Urinary bladder (tissue), 4 donors: ENCODE measurements at places on chromosomes 4 and X. TPM values are rescaled to one million over a fixed set of nuclear protein-coding genes. Genes with fewer than 3 reads are reported as not detected.

The POF1B gene
- total RNA-seq, result 23.4 TPM

The FGFBP1 gene
- not detected for total RNA-seq

The PNCK gene
- total RNA-seq, result 10.3 TPM

The LINC00632 gene
- total RNA-seq, result 173 TPM

The CLTRN gene
- 0.90 TPM for total RNA-seq

The COQ2 gene
- total RNA-seq, result 14.7 TPM

The P2RY4 gene
- 0.74 TPM for total RNA-seq

The UGT2A1 gene
- total RNA-seq, result not detected

The CCNA2 gene
- total RNA-seq, result 34.3 TPM

The TMPRSS11A gene
- not detected for total RNA-seq

The SMIM31 gene
- 0.42 TPM for total RNA-seq

The CT45A7 gene
- not detected for total RNA-seq

The SPANXC gene
- total RNA-seq, result not detected

The PPBP gene
- 6.5 TPM for total RNA-seq

The XG gene
- total RNA-seq, result 0.58 TPM

The ARX gene
- total RNA-seq, result not detected

The EFNB1 gene
- total RNA-seq, result 30.5 TPM

The FDCSP gene
- 1.7 TPM for total RNA-seq

GRCh38 chr4:164221631-164222030, 532.3 kb upstream of the SMIM31 start:
- no peak for DNase-seq

DNA sequence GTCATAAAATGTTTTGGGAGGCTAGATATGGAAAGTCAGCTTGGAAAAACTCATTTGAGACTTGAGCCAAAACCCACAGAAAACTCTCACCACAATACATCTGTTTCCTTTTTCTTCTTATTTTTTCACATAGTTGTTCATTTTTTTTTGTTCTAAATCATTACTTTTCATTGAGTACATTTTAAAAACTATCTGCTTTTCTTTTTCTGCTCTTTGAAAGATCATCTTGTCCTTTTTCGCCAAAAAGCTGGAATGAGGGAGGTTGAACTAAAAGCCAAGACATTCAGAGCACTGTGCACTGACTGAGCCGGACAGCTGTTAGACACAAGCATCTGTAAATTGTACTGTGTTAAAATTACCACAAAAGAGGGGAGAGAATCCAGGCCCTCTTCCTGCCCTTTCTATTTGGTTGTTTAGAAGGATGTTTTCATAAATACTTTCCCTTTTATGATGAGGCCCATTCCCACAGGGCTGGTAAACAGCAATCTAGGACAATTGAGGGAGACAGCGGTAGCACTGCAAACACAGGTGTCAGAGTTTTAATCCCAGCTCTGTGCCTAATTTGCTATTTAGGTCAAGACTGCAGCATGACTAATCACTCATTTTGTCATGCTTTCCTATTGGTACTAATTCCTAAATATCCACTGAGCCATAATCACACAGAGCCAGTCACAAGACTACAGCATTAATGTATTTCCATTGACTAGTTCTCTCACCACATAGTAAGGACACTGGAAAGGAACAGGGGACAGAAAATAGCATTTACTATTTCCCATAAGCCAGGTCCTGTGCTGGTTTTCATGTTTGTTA, 7.3 kb upstream of the RNF150 start:
- DNase-seq, result no peak

- DNase-seq, result no peak
Observed at GRCh38 chrX:33014949-33015348, 196.4 kb downstream of the DMD start.

GRCh38 chr4:30744957-30745640, 24.9 kb downstream of the PCDH7 start:
- DNase-seq, result no peak

DNA sequence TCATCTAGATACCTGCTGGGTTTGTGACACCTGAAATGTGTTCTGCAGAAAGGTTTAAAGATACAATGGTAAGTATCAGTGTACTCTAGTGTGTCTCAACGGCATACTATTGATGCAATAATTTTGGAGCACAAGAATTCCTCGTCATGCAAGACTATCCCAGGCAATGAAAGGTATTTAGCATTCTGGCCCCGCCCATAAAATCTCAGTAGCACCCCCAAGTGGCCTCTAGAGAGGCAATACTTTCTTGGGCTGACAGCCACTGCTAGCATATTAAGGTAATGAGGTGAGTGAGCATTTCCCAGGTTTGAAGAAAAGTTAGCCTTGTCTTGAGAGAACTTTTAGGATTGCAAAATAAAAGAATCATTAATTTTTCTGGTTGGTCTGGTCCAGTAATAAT, 24.0 kb downstream of the TAB3 start:
- no peak for DNase-seq

DNA sequence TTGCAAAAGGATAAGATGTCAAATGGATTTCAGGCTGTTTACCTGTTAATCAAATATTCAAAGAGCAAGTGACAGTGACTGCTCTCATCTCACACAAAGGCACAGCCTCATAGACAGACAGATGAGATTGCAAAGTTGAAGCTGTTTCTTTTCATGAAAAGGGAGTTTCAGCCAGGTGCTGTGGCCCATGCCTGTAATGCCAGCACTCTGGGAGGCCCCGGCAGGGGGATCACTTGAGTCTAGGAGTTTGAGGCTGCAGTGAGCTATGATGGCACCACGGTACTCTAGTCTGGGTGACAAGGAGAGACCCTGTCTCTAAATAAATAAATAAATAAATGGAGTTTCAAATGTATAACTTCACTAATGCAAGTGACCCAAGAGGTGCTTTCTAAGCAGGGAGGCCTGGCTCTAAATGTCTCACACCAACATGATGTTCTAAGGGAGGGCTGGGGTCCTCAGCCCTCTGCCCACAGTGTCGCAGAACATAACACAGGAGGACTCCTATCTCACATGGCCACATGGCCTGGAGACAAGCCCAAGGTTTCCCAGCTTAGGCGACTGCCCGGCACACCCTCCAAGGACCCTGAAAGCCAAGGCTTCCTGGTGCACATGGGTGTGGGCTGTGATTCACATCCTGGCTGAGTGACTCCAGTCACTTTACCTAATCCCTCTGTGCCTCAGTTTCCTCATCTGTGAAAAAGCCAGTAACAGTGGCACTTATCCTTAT, 26.8 kb downstream of the PPP2R2C start:
- no peak for DNase-seq

GRCh38 chr4:53026233-53026632, 164.1 kb downstream of the RASL11B start:
- DNase-seq, result no peak

- no peak for DNase-seq
Observed at GRCh38 chrX:40105835-40106675, 8.3 kb upstream of the BCOR start.

DNA sequence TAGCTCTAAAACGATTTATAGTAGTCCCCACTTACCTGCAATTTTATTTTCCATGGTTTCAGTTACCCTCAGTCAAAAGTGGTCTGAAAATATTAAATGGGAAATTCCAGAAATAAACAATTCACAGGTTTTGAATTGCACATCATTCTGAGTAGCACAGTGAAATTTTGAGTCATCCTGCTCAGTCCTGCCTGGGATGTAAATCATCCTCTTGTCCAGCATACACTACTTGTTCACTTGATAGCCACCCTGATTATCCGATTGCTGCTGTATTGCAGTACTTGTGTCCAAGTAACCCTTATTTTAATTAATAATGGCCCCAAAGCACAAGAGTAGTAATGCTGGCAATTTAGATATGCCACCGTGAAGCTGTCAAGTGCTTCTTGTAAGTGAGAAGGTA, 23.5 kb upstream of the BDH2 start:
- no peak for DNase-seq

GRCh38 chr4:94995684-94996394, 238.1 kb downstream of the BMPR1B start:
- DNase-seq, result no peak

- no peak for DNase-seq
Observed at GRCh38 chrX:3713225-3713936, at the start of gene PRKX. Gene PRKX (minus strand): TSS chrX:3713649. CDS start chrX:3713253, 396 bp downstream.

- no peak for DNase-seq
Observed at GRCh38 chr4:169626331-169627282, 6.2 kb downstream of the CLCN3 start.

- no peak for DNase-seq
Observed at GRCh38 chr4:158268553-158268952, 58.3 kb downstream of the TMEM144 start.

DNA sequence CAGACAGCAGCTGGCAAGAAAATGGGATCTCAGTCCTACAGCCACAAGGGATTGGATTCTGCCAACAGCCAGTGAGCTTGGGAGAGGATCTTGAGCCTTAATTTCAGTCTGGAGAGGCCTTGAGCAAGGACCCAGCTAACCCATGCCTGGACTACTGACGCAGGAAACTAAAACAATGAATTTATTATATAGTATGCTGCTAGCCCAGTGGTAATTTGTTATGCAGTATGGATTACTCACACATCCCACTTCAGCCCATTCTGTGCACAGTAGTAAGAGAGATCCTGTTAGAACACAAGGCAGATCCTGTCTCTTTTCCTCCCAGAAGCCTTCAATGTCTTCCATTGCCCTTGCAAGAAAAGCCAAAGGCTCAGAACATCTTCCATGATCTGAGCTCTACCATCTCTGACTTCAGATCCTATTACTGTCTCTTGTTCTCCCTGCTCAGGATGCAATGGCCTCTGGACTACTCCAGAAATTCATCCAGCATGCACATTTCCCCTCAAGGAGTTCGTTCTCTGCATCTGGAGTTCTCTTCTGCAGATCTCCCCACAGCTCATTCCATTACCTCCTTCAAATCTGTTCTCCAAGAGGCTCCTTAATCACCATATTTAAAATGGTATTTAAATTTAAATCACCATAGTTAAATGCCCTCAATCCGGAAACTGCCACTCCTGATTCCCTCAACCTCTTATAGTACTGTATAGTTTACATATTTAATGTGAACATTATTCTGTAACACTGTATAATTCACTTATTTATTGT, 27.6 kb downstream of the SMIM20 start:
- DNase-seq, result no peak

DNA sequence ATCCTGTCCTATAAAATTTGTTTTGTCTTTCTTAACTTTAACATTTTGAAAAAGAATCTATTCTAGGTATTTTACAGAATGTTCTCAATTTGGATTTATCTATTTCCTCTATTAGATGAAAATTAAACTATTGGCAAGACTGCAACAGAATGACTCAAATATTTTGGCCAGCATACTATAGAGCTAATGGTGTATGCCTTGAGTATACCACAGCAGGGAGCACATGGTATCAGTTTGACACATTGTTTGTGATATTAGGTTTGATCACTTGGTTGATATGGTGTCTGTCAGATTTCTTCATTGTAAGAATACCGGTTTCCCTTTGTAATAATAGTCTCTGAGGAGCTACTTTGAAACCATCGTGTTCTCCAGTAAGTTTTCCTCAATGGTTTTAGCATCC, 87.8 kb upstream of the NPNT start:
- no peak for DNase-seq

DNA sequence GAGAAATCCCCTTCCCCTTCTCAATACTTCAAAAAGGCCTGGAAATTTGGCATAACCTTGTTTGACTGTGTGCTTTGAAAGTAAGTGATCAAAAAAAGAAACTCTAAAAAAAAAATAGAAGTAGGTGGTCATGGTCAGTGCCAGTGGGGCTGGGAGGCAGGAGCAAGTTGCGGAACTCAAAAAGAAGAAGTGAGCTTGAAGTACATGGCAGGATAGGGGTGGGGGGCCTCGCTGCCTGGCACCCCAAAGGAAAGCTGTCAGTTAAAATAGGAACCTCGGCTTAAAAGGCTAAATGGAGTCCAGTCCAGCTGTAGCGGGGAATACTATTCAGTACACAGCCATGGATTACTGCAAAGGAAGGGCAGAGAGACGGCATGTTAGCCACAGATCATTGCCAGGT, 12.2 kb upstream of the NKRF start:
- no peak for DNase-seq

GRCh38 chrX:123822965-123823364, 36.9 kb upstream of the XIAP start:
- DNase-seq, result no peak

GRCh38 chr4:175930471-175930870, 118.4 kb upstream of the GPM6A start:
- DNase-seq, result no peak

DNA sequence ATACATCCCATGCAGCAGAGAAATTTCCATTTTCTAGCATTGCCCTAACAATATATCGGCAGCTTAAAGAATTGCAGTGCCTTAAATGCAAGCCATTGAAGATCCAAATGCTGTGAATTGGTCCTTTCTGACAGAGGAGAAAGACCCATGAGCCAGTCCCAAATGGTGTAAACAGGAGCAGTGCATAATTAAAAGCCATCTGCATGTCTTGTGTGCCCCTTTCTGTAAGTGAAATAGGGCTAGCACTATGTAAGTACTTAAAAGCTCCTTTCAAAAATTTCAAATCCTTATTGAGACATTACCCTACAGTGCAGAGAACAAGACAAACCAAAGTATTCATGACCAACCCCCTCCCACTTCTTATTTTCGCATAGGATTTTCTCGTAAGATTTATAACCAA, 108.7 kb upstream of the LCORL start:
- DNase-seq, result no peak

DNA sequence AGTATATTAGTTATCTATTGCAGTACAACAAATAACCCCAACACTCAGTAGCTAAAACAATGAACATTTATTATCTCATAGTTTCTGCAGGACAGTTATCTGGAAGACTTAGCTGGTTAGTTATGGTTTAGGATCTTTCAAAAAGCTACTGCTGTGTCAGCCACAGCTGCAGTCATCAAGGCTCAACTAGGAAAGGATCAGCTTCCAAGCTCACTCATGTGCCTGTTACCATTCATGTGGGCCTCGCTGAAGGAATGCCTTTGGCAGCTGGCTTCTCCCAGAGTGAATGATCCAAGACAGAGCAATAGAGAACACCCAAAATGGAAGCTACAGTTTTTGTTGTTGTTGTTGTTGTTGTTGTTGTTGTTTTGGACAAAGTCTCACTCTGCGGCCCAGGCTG, 13.5 kb upstream of the PRSS48 start:
- DNase-seq, result no peak

GRCh38 chrX:118538386-118538785, 42.8 kb downstream of the DOCK11 start:
- no peak for DNase-seq

GRCh38 chr4:173538148-173538908, 8.3 kb upstream of the HAND2 start:
- DNase-seq, result no peak

- DNase-seq, result no peak
Observed at GRCh38 chr4:186189656-186190055, 1.7 kb upstream of the CYP4V2 start.

GRCh38 chr4:44056721-44057151, 391.9 kb downstream of the KCTD8 start:
- peak; percentile 17 for DNase-seq

DNA sequence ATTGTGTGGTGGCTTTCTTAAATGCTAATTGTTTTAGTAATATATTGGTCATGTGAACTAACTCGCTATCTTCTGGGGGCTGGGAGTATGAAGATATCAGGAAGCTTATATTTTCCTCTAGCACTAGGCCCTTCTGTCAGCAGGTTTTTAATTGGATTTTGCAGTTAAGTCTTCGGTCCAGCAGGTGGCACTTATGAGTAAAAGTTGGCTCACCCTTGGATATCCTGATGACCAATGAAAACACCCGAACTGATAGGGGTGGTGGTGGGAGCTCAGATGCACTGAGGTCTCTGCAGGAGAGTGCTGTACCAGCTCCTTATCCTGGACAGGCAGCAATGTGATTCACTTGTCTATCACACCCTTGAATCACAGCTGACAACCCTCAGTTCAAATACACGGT, 1365.8 kb upstream of the DIAPH2 start:
- no peak for DNase-seq

- no peak for DNase-seq
Observed at GRCh38 chrX:19127649-19128168, 5.4 kb upstream of the ADGRG2 start.
